NCI-H2171 treated with DMSO at 0.1 percent for 48 hours (cell line): ENCODE measurements at places on chromosomes 11 and 22.

- no peak for DNase-seq
These were observed 84.0 kb downstream of the THAP12 start for GRCh38 chr11:76296731-76297542.

GRCh38 chr22:39174498-39175352, 22.2 kb upstream of the CBX7 start:
- DNase-seq: no peak

DNA sequence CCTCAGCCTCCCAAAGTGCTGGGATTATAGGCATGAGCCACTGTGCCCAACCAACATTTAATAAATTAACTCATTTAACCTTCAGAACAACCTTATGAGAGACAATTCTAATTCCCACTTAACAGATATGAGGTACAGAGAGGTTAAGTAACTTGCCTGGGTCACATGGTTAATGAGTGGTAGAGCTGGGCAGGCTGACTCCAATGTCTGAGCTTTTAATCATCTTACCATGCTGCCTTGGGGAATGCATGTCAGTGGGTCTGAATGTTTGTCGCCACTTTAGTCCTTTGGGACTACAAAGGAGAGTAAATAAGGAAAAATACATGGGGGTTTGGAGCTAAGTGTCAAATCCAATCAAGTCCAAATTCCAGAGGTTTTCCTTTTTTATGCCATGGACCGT, 11.2 kb upstream of the PIK3C2A start:
- DNase-seq: no peak

GRCh38 chr11:126118806-126119205, 56.1 kb upstream of the CDON start:
- DNase-seq: no peak

DNA sequence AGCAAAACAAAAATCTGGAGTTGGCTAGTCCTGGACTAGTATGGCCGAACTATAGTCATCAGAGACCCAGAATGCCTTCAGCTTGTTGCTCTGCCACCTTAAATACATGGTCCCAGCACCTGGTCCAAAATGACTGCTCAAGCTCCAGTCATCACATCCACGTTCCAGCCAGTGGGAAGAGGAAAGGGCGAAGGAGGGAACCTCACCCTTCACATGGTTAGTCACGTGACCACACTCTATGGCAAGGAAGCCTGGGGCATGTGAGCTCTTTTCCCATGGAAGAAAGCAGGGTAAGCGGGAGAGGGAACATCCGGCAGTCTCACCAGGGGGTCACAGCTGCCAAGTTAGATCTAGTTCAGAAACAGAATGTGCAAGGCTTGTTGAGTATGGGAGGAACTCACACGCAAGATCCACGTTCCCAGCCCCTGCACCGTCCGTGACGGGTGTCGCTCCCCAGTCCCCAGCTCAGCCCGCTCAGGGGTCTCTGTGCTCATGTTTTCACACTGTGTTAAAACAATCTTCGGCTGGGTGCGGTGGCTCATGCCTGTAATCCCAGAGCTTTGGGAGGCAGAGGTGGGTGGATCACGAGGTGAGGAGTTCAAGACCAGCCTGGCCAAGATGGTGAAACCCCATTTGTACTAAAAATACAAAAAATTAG, 1.9 kb upstream of the ANO9 start:
- DNase-seq: peak; percentile 89

- DNase-seq: no peak
These were observed 16.5 kb upstream of the MALAT1 start for GRCh38 chr11:65482306-65482850.

DNA sequence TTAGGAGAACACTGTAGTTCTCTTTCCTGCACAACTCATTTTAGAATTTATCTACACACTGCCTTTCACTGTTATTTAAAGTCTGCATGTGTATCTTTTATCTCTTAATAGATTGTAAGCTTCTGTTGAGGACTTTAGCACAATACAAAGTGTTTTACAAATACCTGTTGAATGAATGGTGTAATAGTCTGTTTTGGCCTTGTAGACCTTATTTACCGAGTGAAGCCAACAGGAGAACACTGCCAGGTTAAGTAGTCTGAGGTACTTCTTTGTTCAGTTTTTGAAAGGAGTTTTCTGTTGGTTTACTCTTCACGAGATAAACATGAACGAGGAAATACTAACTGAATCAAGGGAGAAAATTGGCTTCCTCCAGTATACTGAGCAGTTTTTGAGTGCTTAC, 31.0 kb downstream of the SIK2 start:
- no peak for DNase-seq

DNA sequence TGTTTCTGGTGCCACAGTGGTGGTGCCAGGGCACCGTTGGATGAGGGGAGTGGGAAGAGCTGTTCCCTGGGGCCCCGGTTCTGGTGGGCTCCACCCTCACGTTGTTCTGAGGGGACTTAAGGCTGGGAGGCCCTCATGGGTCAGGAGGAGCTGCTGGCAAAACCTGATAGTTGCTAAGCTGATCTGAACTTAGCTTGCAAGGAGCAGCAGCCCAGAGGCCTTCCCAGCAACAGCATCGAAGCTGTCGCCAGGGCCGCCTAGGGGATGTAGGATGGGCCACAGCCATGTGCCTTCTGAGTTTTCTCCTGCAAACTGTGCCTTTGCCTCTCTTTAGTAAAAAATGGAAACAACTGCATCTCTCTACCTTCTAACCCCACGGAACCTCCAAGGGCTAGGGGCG, 240.2 kb downstream of the TBC1D22A start:
- no peak for DNase-seq
